Glutamatergic neuron (in vitro differentiated cells): ENCODE measurements at places on chromosomes 6 and 20. TPM values are rescaled to one million over a fixed set of nuclear protein-coding genes. Genes with fewer than 3 reads are reported as not detected.

SRMS gene
- total RNA-seq, result not detected

HCRTR2 gene
- not detected for total RNA-seq

REM1 gene
- total RNA-seq, result 2.8 TPM

TGM6 gene
- not detected for total RNA-seq

RAD21L1 gene
- total RNA-seq, result not detected

MYLK2 gene
- total RNA-seq, result 0.69 TPM

C6orf163 gene
- 8.2 TPM for total RNA-seq

LY86 gene
- total RNA-seq, result not detected

GRCh38 chr20:44039147-44039546 lies 124.5 kb downstream of the TOX2 start:
- peak; percentile 79 for DNase-seq

GRCh38 chr20:63424613-63425012 lies 47.8 kb downstream of the KCNQ2 start:
- DNase-seq, result no peak

- no peak for DNase-seq
Measured at GRCh38 chr6:30097902-30098768, 14.8 kb downstream of the TRIM31 start.

DNA sequence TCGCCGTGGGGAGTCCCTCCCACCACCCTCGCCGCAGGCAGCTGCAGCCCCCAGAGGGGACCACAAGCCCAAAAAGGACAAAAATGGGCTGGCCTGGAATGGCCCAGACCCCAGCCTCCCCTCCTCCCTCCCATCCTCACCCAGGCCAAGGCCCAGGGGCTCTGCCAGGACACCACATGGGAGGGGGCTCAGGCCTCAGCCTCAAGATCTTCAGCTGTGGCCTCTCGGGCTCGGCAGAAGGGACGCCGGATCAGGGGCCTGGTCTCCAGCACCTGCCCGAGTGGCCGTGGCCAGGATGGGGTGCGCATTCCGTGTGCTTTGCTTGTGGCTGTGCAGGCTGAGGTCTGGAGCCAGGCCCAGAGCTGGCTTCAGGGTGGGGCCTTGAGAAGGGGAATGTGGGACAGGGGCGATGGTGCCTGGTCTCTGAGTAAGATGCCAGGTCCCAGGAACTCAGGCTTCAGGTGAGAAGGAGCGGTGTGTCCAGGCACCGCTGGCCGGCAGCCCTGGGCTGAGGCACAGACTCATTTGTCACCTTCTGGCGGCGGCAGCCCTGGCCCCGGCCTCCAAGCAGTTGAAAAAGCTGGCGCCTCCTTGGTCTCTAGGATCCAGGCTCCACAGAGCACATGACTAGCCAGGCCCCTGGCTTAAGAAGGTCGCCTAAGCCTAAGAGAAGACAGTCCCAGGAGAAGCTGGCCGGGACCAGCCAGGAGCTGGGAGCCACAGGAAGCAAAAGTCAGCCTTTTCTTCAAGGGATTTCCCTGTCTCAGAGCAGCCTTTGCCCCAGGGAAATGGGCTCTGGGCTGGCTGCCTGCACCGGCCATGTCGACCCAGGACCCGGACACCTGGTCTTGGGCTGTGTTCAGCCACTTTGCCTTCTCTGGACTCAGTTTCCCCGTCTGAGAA lies 35.2 kb upstream of the MRGBP start:
- peak; percentile 22 for DNase-seq

DNA sequence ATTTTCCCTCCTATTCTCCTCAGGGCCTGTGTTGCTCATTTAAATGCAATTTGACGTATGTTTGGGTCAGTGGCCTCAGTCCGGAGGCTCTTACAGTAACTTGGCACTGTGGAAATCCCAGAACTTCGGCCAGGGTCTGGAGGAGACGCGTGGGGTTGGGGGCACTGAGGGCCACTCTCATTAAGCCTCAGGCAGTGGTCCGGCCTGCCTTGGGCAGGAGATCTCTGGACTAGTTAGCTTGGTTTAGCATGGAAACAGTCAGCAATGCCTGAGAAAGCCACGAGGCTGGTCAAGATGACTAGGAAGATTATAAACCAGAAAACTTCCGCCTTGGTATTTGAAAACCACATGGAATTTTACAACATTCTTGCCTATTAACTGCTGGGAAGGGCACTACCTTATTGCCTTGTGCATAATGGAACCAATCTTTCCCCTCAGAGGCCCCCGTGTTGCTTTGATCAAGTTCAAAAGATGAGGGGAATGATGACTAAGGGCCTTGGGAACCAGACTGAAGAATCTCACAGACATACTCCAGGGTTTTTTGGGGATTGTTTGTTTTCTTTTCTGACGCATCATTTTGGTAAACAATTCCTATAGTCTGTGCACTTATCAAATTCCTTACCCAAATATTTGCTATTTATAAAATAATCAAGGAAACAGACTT lies 206.0 kb upstream of the PREP start:
- DNase-seq, result no peak

DNA sequence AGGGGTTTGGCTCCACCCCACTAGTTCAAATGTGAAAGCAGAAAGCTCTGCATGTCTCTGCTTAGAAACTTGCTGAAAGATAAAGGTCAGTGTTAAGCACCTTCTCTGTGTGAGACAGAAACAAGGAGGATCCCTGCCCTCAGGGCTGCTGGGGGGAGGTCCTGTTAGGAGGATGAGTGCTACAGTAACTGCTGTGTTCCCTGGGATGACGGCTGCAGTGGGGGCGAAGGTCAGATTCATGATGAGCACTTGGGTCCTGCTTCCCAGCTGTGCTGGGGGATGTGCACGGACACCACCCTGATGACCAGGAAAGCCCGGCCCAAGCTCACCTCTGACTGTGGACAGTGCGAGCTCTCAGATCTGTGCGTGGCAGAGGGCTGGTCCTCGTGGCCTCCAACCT lies 252.6 kb downstream of the DLL1 start:
- DNase-seq, result peak; percentile 7

GRCh38 chr20:47111576-47111975 lies 216.9 kb downstream of the EYA2 start:
- no peak for DNase-seq

DNA sequence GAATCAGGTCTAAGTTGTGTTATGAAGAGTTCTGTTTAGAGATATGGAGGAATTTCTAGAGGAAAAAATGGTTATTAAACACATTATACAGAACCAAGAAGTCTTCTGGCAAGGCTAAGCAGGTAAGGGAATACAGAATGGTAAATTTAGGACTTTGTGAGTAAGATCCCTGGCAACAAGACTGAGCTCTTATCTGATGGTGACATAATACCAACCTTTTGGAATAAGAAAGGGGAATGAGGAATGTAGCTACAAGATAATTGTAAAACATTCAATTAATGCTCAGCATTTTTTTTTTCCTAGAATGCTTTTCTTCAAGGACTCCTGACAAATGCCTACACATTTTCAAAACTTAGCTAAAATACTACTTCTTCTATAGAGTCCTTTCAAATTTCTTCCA lies 51.8 kb downstream of the CYB5R4 start:
- DNase-seq, result no peak

DNA sequence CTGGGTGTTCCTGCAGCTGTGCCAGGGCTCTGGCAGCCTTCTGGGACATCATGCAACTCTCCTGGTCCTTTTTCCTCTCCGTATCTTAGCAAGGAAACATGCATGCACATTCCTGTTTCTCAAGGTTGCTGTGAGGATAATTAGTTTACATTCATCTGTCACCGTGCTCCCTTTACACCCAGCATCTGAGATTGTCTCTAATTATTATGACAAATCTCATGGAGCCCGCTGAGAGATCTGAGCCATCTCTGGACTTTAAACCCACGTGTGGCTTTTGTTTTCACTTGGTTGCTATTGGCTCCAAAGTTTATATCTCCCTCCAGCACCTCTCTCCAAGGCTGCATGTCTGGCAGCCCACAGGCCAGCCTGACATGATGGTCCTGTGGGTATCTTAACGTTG lies 167.6 kb downstream of the UNC5CL start:
- no peak for DNase-seq

DNA sequence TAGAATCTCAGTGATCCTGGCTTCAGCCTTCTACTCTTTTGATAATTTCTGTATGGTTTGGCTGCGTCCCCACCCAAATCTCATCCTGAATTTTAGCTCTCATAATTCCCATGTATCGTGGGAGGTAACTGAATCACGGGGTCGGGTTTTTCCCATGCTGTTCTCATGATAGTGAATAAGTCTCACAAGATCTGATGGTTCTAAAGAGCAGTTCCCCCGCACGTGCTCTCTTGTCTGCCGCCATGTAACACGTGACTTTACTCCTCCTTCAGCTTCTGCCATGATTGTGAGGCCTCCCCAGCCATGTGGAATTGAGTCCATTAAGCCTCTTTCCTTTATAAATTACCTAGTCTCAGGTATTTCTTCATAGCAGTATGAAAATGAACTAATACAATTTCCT lies 507.2 kb downstream of the CDH26 start:
- DNase-seq, result no peak

GRCh38 chr20:32452776-32453466 lies 94.8 kb downstream of the ASXL1 start:
- no peak for DNase-seq

- DNase-seq, result no peak
Measured at GRCh38 chr6:155580904-155581303, 125.3 kb upstream of the NOX3 start.

GRCh38 chr6:78863576-78863975 lies 3.8 kb upstream of the IRAK1BP1 start:
- DNase-seq, result no peak

DNA sequence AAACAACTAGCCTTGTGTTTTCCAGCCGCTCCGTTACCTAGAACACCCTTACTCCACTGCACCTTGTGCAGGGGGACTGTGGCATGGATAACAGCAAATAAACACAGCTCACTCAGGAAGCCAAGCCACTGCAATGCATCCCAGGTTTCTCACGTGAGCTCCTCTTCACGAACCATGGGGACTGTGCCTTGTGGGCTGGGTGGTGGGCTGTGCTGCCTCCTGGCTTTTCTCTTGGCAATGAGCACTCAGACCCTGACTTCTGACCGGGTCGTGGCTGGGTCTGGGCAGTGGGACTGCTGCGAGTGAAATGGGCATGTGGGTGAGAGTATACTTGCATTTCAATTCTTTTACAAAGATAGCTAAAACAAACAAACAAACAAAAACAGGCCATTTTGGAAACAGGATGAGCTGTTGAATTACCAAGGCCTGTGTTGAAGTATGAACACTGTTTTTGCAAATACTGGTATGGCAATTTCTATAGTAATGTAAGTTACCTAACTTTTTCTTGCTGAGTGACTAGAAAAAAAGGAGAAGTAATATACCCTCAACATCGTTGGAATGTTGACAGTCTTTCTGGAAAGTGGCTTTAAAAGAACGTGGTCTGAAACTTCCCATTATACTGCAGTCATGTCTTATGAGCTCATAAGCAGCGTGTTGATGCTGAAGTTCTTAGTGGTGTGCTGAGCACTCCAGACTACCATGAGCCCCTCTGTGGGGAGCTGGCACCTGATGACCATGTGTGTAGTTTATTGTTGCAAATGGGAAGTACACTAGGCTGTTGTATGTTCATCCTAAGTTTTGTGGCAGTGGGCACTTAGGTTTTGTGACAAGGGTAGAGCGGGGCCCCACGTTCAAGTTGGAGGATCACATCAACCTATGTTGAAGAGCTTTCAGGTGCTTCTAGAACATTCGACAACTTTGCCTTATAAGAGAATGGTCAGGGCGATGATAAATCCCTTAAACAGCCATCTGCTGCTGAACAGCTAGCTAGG lies 120.4 kb downstream of the ARMC2 start:
- no peak for DNase-seq

GRCh38 chr6:45663251-45664221 lies 285.8 kb upstream of the SUPT3H start:
- peak; percentile 60 for DNase-seq

DNA sequence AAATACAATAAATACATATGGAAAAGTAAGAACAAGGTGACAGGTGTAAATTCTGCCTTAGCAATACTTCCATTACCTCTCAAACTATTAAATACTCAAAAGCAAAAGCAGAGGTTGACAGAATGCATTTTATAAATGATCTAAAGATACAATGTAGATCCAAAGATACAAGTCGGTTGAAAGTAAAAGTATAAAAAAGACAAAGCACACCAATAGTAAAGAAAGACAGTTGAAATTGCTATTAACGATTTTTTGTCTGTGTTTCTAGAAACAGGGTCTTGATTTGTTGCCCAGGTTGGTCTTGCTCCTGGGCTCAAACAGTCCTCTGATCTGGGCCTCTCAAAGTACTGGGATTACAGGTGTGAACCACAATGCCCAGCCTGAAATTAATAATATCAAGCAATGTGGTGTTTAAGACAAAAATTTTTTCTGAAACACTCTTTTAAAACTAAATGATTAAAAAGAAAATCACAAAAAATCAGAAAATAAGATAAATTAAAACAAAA lies 23.9 kb downstream of the ULBP1 start:
- no peak for DNase-seq

GRCh38 chr20:40991181-40991889 lies 37.3 kb upstream of the TOP1 start:
- DNase-seq, result no peak

DNA sequence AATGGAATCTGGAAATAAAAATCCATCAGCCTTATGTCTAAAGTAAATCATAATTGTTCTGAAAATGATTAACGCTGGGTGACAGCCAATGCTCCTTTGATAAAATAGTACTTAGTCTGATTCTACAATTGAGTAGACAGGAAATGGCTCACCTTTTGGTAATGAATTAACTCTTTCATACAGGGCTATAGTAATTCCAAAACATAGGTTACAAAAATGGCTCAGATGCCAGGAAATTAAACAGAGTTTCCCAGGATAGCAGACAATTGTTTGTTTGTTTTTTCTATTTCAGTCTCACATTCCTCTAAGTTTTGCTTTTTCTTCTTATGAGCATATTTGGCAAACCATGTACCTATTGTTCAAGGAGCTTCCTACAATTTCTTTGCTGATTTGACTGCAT lies 257.2 kb upstream of the EPHA7 start:
- no peak for DNase-seq

DNA sequence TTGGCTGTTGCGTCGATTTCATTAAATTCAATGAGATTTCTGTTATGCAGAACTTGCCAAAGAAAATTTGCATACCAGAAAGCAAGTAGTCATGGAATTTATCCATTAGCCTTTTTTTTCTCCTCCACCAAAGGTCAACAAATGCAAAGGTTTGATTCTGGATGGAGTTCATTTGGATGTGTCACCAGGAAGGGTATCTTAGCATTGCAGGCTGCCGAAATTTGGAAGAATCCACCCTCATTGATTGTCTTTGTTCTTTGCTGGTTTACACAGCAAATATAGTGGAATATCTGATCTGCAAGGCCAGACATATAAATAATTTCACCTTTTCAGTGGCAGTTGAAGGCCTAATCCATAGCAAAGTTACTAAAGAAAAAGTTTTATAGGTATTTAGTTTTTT lies 229.4 kb upstream of the SLC35B3 start:
- no peak for DNase-seq
